Glomerular endothelial cell (primary cell): ENCODE measurements at places on chromosomes 5 and 9. TPM values are rescaled to one million over a fixed set of nuclear protein-coding genes. Genes with fewer than 3 reads are reported as not detected.

LARP1 gene
- total RNA-seq: 120 and 177 TPM in 2 replicates

PCDHB4 gene
- 0.10 and 0.53 TPM in 2 replicates for total RNA-seq

ERCC6L2 gene
- 42.5 and 43.0 TPM in 2 replicates for total RNA-seq

NEUROG1 gene
- total RNA-seq: not detected in 2 replicates

WNT8A gene
- total RNA-seq: not detected in 2 replicates

C9orf153 gene
- total RNA-seq: not detected in 2 replicates
